AML-193 (cell line): ENCODE measurements at places on chromosomes 5 and 9.

DNA sequence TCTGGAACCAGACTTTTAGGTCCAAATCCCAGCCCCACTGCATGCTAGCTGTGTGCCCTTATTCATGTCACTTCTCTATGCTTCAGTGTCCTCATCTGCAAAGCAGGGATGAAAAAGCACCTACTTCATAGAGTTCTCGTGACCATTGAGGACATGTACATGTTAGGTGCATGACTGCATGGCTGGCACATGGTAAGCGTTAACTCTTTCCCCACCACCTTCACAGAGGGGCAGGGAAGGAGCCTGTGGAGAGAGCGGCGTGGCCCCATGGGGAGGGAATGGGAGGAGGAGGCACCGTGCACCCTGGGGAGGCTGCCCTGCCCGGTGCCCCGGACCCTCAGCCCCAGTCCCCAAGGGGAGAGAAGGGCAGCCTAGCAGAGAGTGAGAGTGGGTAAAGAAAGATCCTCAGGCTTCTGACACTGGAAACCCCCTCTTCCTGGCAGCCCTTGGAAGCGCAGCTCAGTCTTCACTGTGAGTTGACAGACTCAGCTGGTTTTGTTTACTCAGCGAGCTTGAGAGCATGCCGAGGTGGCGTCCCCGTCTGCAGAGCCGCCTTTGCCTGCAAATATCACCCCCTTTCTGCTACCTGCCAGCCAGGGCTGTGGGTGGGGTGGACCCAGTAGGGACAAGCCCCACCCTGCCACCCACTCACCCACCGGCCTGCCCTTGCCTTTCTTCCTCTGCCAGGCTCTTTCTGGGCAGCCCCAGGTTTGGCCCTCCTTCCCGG is 10.6 kb upstream of the ANGPTL2 start:
- no peak for DNase-seq

GRCh38 chr9:136081826-136082495 is 13.1 kb downstream of the NACC2 start:
- no peak for DNase-seq

GRCh38 chr5:161857358-161857757 is 9.4 kb downstream of the GABRA1 start:
- no peak for DNase-seq

- no peak for DNase-seq
Observed at GRCh38 chr5:32805971-32806638, 95.0 kb downstream of the NPR3 start.

DNA sequence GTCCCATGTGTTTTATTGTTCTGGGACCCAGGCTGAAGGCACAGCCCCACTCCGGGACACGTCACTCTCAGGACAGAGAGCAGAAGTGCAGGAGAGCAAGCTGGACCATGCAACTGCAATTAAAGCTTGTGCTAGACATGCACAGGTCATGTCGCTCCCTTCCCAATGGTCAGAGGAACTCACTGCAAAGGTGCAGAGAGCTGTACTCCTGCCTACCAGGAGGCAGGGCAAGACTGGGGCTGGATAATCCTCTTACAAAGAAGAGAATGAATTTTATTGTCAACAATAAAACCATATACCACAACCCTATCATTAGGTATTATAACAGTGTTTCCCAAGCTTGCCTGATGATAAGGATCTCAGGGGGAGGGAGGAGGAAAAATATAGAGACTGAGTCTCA is 74.0 kb upstream of the NEK6 start:
- no peak for DNase-seq
